ENCODE measurements at places on chromosomes 4 and X. TPM values are rescaled to one million over a fixed set of nuclear protein-coding genes. Genes with fewer than 3 reads are reported as not detected.

DNA sequence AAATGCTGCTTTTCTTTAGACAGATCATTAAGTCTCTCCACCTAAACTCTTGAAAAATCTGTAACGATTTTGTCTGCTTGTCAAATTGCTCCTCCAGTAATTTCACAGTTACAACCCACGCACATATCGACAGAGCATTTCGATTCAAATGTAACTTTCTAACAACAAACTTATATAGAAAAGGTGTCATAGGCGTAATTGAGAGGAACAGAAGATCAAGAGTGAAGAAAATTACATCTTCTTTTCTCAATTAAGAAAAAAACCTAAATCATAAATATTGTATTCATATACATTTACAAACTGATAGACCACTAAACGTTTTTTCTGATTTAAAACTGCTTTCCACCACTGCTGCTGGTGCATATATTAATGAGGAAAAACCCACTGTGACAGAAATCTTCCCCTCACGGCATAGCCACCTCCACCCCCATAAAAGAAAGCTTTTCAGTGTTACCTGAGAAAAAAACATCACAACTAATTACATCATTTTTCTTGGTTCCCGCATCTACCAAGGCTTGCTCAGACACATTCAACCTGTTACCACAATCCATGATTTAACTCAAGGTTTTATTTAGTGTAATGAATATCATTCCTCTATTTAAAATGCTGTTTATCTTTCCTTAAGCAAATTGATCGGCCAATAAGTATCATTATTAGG, 1.9 kb downstream of the GPM6A start:
- DNase-seq = no peak

- DNase-seq = no peak
These were observed 148.9 kb downstream of the MAML3 start for GRCh38 chr4:140004922-140005627.

DNA sequence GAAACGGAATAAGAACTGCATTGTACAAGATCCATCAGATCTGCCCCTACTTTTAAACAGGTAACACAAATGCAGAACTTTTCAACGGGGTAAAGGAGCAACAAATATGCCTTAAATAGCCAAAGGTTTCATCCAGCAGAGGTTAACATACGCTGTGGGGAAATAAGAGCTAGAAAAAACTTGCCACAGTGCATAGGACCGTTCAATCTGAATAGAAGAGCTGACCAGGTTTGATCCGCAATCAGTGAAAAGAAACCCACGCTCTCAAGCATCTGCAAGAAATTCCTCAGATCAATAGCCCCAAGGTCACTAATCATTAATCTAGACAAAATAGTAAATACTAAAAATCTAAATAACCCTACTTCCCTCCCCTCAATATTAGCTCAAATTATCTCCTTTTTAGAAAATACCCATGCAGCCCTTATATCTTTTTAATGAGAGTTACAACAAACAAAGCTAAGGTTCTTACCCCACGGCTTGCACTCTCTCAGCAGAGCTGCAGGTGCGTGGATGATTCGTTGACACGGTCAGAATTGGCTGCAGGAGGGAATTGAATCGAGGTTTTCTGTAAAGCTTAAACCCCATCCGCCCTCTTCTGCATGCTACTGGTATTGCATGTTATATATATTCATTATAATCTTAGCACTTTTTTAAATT, at the start of gene TLR10:
Gene TLR10 (minus strand): TSS at position 539 of the 657 bp plus-strand sequence. CDS start 7,400 bp downstream, outside the sequence.
- peak; percentile 9 for DNase-seq

DNA sequence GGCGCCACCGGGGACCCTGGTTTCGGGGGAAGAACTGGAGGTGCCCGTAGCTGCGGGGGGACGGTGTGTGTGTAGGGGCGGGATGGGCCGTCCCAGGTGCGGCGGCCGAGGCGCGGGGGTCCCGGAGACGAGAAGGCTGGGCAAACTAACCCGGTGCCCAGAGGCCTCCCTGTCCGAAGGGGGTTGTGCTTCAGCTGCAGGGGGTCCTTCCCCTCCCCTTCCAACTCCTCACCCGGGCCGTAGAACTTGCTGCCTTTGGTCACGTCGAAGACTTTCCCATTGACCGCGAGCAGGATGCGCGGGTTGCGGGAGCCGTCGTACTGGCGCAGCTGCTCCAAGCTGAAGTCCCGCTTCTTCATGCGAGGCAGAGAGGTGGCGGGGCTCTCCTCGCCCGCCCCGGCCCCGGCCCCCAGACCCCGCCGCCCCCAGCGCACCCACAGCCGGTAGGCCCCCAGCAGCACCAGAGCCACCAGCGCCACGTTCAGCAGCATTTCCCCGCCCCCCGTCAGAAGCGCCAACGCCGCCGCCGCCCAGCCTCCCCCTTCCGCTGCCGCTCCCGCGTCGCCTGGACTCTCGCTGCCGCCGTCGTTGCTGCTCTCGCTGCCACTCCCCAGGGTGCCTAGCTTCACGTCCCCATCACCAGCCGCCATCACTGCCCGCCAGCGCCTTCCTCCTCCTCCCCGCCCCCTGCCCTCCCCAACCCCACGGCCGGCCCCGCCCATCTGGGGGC, at the start of gene PGRMC2:
Gene PGRMC2 (minus strand): TSS at position 673 of the 730 bp plus-strand sequence. CDS start 23 bp downstream, at position 650.
- no peak for DNase-seq

DNA sequence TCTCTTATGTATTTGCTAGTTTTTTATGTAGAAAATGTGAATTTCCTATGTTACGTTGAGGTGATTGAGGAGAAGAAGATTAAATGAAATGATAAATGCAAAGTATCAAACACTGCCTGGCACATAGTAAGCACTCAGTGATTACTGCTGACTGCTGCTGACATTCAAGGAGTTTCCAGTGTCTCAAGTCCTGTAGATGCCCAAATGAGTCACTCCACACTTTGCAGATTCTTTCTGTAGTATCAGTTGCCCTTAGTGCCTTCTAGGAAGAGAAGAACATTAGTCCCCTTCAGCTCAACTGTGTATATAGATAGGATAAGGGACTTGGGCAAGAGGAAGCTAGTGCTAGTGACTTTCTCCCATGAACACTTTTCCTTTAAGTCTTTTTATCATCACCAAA, 240.5 kb upstream of the TEX13A start:
- no peak for DNase-seq

DNA sequence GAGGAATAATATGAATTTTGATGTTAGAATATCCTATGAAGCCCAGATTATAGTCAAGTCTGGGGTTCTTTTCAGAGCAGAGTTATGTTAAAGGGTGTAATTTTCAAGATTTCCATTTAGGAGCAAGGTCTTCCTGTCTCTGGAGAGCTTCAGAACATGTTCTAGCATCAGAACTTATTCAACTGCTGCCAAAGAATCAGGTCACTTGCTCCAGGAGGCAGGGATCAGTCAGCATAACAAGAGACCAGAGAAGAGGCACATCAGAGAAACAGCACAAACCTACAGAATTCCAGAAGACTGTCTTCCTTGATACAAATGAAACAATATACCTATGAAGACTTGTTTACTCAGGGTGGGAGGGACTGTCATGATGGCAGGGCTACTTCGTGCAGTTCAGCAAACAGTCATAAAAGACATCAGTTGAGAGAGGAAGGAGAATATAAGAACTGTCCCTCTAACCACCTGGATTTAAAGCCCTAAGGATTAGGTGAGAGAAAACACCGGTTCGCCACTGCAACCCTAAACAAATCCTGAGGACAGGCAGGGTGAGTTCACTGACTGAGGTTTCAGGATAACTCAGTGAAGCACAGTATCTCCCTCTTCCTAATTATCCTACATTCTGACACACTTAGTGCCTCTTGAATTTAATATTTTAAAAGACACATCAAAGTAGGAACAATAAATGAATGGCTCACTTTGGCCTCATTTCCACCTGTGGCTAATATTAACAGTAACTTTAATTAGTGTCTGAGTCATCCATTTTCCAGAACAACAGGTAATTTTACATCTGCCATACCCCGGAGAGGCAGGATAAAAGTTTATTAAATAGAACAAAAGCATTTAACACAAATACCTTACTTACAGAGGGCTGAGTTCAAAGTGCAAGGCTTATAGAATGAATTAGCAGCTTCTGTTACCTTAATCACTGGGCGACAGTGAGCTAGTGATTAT, 93.0 kb downstream of the HDAC8 start:
- no peak for DNase-seq

- DNase-seq = no peak
These were observed 19.0 kb upstream of the ACSL1 start for GRCh38 chr4:184844742-184845141.

GRCh38 chrX:40207626-40208025, 109.9 kb upstream of the BCOR start:
- DNase-seq = no peak

DNA sequence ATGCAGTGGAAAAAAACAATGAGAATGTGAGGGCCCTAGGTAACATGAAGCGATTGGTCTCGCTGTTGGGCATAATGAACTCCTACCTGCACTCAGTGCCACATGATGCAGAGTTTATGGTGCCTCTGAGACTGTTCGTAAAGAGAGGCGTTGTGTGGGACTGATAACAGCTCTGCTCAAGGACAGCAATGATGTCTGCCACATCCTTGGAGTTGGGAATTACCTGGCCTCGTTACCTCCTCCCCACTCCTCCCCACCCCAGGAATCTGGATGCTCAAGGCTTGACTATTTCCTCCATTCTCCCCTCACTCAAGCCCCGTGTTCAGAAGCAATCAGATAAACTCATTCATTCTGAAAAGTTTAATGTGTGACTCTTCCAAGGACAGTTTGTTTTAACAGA, 148.0 kb upstream of the JADE1 start:
- no peak for DNase-seq

GRCh38 chr4:5139141-5139540, 87.9 kb downstream of the STK32B start:
- no peak for DNase-seq

- no peak for DNase-seq
These were observed 18.4 kb downstream of the PRPS1 start for GRCh38 chrX:107646735-107647134.

- no peak for DNase-seq
These were observed 47.4 kb upstream of the AGA start for GRCh38 chr4:177489471-177490246.

DNA sequence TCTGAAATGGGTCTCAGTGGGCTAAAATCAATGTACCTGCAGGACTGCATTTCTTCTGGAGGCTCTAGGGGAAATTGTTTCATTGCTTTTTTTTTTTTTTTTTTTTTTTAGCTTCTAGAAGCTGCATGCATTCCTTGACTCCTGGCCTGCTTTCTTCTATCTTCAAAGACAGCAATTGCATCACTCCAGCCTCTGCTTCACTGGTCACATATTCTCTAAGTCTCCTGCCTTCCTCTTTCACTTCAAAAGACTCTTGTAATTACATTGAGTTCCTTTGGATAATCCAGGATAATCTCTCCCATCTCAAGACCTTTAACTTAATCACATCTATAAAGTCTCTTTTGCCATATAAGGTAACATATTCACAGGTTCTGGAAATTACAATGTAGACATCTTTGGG, 11.3 kb upstream of the PCYT1B start:
- no peak for DNase-seq

- no peak for DNase-seq
These were observed 1.5 kb upstream of the PLAC1 start for GRCh38 chrX:134659761-134660160.

DNA sequence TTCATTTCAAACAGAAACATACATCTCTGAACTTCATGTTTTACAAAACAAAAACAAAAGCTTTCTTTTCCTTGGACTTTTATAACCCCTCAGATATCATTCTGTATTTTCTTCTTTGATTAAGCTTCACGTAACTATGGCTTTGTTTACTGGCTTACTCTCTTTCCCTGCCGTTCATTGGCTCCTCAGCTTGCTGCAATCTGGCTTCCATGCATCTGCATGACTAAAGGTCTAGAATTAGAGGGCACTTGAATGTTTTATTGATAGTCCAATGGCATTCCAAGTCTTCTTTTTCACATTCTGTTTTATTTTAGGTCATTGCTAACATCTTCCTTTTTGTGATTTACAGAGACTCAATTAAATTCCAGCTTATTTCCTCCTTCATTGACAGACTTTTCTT, 487.6 kb downstream of the GRXCR1 start:
- no peak for DNase-seq

- DNase-seq = no peak
These were observed 3.7 kb downstream of the SLC25A14 start for GRCh38 chrX:130343411-130343810.

GRCh38 chr4:118991686-118992085, 103.0 kb downstream of the SYNPO2 start:
- no peak for DNase-seq

DNA sequence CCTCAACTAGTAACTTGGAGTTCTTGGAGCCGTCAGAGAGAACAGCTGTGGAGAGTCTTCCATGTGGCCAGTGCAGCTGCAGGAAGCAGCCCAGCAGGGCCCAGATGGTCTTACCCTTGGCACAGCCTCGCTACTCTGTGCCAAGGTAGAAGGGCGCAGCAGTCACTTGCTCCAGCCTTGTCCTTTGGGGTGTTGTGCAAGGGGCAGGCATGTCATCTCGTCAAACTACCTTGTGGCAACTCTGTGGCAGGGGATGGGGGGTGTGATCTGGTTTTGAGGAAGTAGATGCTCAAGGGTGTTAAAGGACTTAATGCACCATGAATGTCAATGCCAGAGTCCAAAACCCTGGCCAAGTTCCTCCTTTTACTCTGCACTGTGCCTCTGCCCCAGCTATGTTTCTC, 34.2 kb upstream of the TBC1D14 start:
- DNase-seq = peak; percentile 47

GRCh38 chr4:90078440-90078839, 48.8 kb upstream of the CCSER1 start:
- DNase-seq = no peak

- DNase-seq = no peak
These were observed 132.6 kb downstream of the ADGRL3 start for GRCh38 chr4:61332693-61333092.

GRCh38 chrX:153519569-153520286, 2.3 kb downstream of the ATP2B3 start:
- no peak for DNase-seq

GRCh38 chr4:138772366-138772765, 243.2 kb upstream of the NOCT start:
- no peak for DNase-seq

- DNase-seq = peak; percentile 37
These were observed 43.3 kb upstream of the SLC39A8 start for GRCh38 chr4:102388611-102389010.

DNA sequence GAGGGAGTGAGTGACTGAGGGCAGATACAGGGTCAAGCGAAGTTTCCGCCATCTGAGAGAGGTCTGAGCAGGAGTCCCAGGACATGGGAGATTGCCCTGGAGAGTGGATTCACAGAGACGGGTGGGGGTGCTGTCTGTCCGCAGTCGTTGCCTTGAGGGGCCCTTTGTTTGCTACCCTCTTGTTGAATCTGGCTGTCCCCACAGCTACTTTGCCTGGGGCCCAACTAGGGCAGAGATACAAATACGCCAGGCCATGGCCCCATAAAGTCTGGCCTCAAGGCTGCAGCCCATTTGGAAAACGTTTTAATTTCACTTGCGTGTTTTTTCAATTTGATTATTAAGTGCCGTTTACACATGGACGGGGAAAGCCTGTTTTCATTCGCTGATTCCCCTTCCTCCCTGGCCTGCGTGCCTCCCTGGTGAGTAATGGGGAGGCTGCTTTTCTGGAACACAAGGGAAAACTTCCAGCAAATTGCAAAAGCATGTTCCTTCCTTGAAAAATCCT, 134.4 kb downstream of the SMIM20 start:
- DNase-seq = no peak

- peak; percentile 56 for DNase-seq
These were observed 72.9 kb upstream of the STIM2 start for GRCh38 chr4:26787461-26788340.

Gene SYTL5
- total RNA-seq = not detected

Gene UGT2A3
- not detected for total RNA-seq

Gene ADH7
- total RNA-seq = not detected

Gene KDR
- 0.20 TPM for total RNA-seq

Gene FMR1
- 99.9 TPM for total RNA-seq

Gene CPXCR1
- not detected for total RNA-seq

Gene KIAA0232
- total RNA-seq = 21.5 TPM

Gene MAGEA2
- total RNA-seq = 18.7 TPM

Gene GLRB
- 7.3 TPM for total RNA-seq

Gene CXCL10
- total RNA-seq = not detected

Gene C4orf36
- total RNA-seq = 2.0 TPM

Gene FHDC1
- total RNA-seq = 16.8 TPM
